Diencephalon (tissue), 1 donor: ENCODE measurements at places on chromosomes 16 and 17. TPM values are rescaled to one million over a fixed set of nuclear protein-coding genes. Genes with fewer than 3 reads are reported as not detected.

The SDK2 gene
- 8.8 TPM for total RNA-seq

The CD300H gene
- not detected for total RNA-seq

The KRTAP9-4 gene
- not detected for total RNA-seq

The CLEC3A gene
- total RNA-seq: 0.23 TPM

The MAFG gene
- 18.5 TPM for total RNA-seq

The TUBG1 gene
- total RNA-seq: 24.9 TPM

The CES5A gene
- 0.46 TPM for total RNA-seq

The CYB5B gene
- 57.4 TPM for total RNA-seq

The ACSM2A gene
- total RNA-seq: not detected

The SLC2A4 gene
- total RNA-seq: 0.23 TPM

The SLC6A2 gene
- total RNA-seq: not detected

The TBKBP1 gene
- 15.2 TPM for total RNA-seq

The APRT gene
- total RNA-seq: 15.0 TPM
